Glutamatergic neuron (in vitro differentiated cells): ENCODE measurements at places on chromosomes 2 and 18. TPM values are rescaled to one million over a fixed set of nuclear protein-coding genes. Genes with fewer than 3 reads are reported as not detected.

DNA sequence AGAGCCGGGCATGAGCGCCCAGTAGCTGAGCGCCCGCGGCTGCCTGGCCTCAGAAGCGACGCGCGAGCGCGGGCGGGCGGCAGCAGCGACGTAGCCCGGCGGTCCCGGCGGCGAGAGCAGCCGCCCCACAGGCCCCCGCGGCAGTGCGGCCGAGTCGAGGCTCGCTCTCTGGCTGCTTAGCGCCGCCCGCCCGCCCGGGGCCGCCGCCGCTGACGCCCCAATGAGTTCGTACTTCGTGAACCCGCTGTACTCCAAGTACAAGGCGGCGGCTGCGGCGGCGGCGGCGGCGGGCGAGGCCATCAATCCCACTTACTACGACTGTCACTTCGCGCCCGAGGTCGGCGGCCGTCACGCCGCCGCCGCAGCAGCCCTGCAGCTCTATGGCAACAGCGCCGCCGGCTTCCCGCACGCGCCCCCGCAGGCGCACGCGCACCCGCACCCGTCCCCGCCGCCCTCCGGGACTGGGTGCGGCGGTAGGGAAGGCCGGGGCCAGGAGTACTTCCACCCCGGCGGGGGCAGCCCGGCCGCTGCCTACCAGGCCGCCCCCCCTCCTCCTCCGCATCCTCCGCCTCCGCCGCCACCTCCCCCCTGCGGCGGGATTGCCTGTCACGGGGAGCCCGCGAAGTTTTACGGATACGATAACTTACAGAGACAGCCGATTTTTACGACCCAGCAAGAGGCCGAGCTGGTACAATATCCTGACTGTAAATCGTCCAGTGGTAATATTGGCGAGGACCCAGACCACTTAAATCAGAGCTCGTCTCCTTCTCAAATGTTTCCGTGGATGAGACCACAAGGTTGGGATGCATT, 847 bp downstream of the HOXD8 start:
- peak; percentile 71 for DNase-seq

DNA sequence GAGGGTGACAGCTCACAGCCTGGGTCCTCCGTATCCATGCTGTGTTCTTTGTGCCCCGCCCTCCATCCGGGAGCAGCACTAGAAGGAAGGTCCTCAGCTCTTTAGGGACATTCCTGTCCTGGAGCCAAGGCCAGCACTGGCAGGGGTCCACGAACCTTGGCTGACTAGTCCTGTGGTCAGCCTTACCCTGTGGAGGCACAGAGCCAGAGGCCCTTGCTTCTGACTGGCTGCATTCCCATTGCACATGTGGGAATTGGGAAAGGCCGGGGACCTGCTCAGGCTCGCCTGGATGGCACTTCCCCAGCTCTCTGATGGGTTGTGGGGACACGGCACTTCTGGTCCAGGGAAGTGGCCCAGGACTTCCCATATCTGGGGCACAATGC, 24.9 kb upstream of the RHOB start:
- no peak for DNase-seq

DNA sequence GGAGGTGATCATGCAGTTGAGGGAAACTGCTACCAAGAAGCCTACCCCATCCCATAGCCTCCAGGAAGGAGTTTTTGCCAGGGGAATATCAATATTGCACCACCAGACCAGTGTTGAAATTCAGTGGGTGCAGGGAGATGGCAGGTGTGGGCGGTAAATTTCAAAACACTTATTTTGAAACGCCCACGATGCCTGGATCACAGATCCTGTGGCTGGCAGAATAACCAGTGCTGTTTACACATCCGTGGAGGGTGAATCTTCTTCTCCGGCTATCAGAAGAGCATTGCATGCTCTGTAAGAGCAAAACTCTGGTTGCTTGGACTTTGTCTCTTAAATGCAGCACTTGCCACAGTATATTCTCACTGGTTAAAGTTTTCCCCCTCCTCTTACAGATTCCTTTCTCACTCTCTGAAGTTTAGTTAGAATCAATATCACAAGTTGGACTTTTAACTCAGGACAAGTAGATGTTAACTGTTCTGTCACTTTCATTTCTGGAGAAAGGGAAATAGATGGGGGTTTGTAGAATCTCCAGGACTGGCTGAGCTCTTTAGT, 70.5 kb upstream of the ZCCHC2 start:
- no peak for DNase-seq

GRCh38 chr2:239193401-239193811, 207.4 kb downstream of the HDAC4 start:
- DNase-seq = peak; percentile 12

- DNase-seq = peak; percentile 8
Measured at GRCh38 chr18:79611040-79611681, 68.4 kb upstream of the CTDP1 start.

SERPINB10 gene
- not detected for total RNA-seq

VAMP5 gene
- total RNA-seq = 1.4 TPM
